ENCODE measurements at places on chromosomes 16 and 17.

- DNase-seq = no peak
Observed at GRCh38 chr17:53186001-53186400, 636.7 kb upstream of the KIF2B start.

GRCh38 chr17:66834426-66834918 is 445 bp upstream of the CACNG5 start:
- DNase-seq = no peak

DNA sequence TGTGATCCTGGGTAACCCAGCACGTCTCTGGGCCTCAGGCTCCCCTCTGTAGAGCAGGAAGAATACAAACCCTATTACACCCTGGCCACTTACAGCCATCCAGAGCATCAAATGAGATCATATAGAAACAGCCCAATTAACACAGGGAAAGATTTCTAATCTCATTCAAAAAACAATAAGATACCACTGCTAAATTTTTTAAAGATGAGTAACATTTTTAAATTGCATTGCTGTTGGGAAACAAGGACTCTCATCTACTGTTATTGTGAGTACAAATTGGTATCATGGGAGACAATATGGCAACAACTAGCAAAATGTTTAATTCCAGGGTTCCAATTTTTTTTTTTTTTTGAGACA is 41.1 kb downstream of the SRL start:
- no peak for DNase-seq

GRCh38 chr16:71885261-71885650 is 1.3 kb upstream of the ZNF821 start:
- DNase-seq = no peak

- no peak for DNase-seq
Observed at GRCh38 chr16:85523602-85524364, 89.3 kb upstream of the GSE1 start.

- DNase-seq = no peak
Observed at GRCh38 chr16:66103211-66103610, 263.3 kb upstream of the CDH5 start.

- DNase-seq = no peak
Observed at GRCh38 chr16:29951625-29952365, 10.1 kb upstream of the TMEM219 start.

- no peak for DNase-seq
Observed at GRCh38 chr17:50972577-50972976, 106.4 kb upstream of the TOB1 start.

DNA sequence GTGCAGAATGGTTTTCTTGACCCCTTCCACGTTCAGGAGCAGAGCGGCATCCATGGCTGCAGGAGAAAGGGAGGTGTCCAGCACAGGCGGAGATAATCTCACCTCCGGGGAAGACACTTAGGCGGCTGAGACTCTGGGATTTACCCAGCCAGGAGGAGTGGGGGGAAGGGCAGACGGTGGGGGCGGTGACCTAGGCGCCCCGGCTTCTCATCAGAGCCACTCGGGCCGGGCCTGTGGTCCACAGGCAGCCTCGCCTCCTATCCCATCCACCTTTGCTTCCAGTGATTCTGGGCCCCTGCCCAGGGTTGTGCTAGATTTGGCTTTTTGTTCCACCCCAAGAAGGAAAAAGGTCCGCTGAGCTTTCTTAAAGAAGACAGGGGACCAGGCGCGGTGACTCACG is at the start of gene AIPL1:
AIPL1 (minus strand) TSS at position 71 of the 400 bp plus-strand sequence; CDS start at position 54, 17 bp downstream.
- no peak for DNase-seq

DNA sequence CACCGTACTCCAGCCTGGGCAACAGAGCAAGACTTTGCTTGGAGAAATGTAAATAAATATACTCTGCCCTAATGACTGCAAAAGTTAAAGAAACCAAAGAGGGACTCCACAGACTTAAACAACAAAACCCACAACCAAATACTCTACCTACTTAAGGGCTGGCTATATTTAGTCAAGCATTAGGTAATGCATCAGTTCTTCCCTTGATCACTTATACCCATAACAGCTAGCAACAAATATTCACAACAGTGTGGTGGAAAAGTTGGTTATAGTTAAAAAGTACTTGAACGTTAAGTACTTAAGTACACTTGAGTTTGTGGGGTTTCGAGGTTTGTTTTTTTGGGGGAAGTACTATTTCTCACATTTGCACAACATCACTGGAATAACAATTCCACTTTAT is 5.4 kb upstream of the HEXIM2 start:
- no peak for DNase-seq

- no peak for DNase-seq
Observed at GRCh38 chr16:53219371-53219770, 164.6 kb downstream of the CHD9 start.

- no peak for DNase-seq
Observed at GRCh38 chr16:79687249-79688130, 87.0 kb upstream of the MAF start.
